ENCODE measurements at places on chromosomes 1 and 21. TPM values are rescaled to one million over a fixed set of nuclear protein-coding genes. Genes with fewer than 3 reads are reported as not detected.

The CFHR5 gene
- total RNA-seq: not detected

The GBP7 gene
- total RNA-seq: not detected

The DYNLT4 gene
- not detected for total RNA-seq

The IL19 gene
- total RNA-seq: not detected

The FNDC10 gene
- total RNA-seq: 4.7 TPM

The KCNJ15 gene
- 36.6 TPM for total RNA-seq

The LCE1A gene
- 2.9 TPM for total RNA-seq

The IGSF3 gene
- total RNA-seq: 33.9 TPM

All from hair follicular keratinocyte (primary cell).